ENCODE measurements at places on chromosomes 5 and 9.

DNA sequence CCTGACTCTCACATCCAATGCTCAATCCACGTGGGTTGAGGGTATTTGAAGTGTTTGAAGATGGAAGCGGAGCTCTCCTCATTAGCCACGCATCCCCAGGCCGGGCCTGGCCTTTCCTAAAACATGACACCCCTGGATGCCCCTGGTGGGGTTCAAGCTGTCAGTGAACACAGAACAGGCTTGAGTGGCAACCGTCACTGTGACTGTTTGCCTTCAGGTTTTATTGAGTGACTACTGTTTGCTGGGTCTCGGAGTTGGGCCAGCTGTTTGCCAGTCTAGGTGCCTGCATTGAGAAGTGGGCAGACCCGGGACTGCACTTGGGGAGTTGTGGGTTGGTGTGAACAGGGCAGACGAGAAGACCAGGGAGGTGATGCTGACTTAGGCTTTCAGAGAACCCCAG, 7.8 kb upstream of the OLFM1 start:
- no peak for DNase-seq

- no peak for DNase-seq
Observed at GRCh38 chr9:94061864-94062263, 22.4 kb upstream of the PTPDC1 start.

DNA sequence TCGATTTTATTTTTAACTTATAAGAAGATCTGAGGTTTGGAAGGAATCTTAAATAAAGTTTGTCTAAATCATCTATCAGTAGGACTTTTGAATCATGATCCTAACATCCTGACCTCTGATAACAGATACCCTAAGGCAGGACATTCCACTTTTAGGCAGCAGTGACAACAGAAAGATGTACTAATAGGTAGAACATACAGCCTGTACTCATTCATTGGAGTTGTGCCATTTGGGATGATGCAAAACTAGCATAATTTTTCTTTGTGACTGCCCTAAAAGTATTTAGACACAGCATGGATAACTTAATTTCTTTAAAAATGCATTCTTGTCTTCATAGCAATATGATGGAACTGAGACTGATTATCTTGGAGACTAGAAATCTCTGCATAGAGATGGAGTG, 39.7 kb downstream of the CDC42SE2 start:
- no peak for DNase-seq

DNA sequence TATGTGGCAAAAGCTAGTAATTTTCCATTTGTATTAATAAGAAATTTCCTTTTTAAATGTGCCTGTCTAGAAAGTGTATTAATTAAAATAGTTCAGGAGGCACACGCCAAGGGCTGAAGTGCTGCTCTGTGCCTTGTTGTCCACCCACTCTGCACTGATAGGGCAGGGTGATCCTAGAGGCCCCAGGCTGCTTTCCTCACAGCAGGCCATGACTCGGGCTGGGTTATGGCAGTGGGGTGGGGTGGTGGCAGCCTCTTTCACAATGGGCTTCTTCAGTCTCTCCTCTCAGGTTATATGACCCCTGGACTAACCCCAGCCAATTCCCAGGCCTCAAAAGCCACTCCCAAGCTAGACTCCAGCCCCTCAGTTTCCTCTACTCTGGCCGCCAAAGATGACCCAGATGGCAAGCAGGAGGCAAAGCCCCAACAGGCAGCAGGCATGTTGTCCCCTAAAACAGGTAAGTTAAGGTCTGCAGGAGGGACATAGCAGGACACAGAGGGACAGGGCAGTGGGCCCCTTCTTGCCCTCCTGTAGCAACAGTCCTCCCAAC, 19.5 kb downstream of the CD74 start:
- no peak for DNase-seq

DNA sequence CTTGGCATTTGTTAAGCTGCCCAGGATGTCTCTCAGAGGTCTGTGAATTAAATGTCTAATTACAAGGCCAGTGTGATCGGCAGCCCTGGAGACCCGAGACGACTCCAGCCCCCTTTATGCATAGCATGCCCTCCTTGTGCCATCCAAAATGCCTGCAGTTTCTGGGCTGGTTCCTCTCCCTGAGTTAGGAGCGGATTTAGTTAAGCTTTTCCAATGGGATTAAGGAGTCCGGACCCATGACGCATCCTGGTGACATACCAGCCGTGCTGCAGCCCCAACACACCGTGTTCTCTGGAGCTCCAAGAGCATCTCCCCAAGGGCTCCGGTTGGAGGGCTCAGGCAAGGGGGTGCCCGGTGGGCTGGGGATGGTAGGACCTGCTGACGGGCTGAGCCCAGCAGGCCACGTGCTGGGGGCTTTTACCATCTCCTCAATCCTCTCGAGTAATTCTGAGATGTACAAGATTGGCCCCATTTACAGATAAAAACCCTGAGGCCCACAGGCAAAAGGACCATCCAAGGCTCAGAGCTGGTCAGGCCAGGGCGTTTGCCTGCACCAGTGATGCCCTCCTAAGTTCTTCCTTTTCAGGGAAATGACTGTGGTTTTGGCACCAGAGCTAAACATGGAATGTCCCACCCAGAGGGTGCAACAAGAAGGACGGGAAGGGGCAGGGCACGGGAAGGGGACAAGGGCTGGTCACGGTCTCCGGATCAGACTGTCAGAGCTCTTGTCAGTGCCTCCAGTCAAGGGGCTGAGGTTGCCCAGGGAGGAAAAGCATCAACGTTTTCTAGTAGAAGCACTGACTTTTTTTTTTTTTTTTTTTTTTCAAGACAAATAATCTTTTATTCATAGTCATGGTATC, 82.6 kb upstream of the PHYKPL start:
- no peak for DNase-seq

GRCh38 chr9:126735482-126735881, 69.4 kb upstream of the ZBTB43 start:
- no peak for DNase-seq

GRCh38 chr9:130498918-130499698, 54.3 kb downstream of the ASS1 start:
- DNase-seq = no peak

- DNase-seq = no peak
Observed at GRCh38 chr9:18185196-18185595, 288.8 kb upstream of the ADAMTSL1 start.
